ENCODE measurements at places on chromosomes 2 and 18. TPM values are rescaled to one million over a fixed set of nuclear protein-coding genes. Genes with fewer than 3 reads are reported as not detected.

The RAX gene
- polyA plus RNA-seq = not detected

The GALNT13 gene
- polyA plus RNA-seq = not detected

The BOLL gene
- not detected for polyA plus RNA-seq

The PROC gene
- polyA plus RNA-seq = not detected

The CDCA7 gene
- 4.3 TPM for polyA plus RNA-seq
